ENCODE measurements at places on chromosomes 12 and 14.
A peak's percentile ranks its signal among the peaks of the same experiment; 100 is the strongest.

- no peak for DNase-seq
Measured at GRCh38 chr12:123891011-123891410, 81.6 kb downstream of the CCDC92 start.

GRCh38 chr14:94636744-94637412 lies 24.7 kb downstream of the SERPINA3 start:
- DNase-seq: no peak

DNA sequence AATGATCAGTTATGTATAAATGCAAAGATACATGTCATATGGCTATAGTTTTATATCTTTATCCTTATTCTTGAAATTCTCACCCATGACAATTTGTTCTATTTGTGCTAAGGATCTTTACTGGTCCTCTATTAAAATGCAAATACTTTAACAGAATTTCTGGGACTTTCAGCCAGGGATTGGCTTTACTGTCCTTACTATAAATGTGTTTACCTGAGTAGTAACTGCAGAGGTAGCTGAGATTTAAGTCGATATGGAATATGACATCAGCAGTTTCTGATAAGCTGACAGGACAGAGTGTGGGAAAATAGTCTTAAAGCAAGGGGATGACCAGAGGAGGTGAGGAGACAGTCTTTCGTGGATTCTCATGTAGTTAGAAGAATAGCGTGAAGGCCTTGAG lies 206.4 kb downstream of the DIO2 start:
- no peak for DNase-seq

DNA sequence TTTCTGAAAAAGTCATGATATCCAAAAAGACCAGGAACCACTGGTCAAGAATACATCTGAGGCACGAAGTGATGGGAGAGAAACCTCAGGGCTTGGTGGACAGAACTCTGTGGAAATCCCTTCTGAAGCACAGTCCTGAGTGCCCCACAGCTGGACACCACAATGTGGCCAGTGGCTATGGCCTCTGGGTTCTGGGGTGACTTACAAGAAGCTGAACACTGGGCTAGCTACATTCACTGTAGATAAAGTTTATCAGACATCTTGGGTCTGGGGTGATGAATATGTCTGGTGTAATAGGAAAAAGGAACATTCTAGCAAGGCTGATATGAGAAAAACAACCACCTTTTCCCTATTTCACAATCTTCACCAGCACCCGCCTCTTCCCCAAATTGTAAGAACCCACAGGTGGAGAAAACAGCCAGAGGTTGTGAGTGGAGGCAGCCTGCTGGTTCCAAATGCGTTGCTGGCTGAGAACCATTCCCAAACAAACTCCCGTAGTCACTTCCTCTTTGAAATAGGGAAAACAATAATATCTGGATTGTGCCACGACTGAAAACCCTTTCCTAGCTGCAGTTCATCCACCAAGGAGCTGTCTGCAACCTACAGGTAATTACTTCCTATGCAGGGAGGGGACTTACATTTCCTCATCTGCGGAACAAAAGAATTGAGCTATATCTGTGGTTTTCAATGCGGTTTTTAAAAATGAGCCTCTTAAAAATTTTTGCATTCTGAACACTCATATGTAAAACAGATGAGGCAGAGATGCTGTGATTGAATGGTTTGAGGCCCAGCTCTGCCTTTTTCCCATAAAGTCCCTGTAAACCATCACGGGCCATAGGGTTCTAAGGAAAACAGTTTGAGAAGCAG lies 193.6 kb downstream of the SLC41A2 start:
- DNase-seq: peak; percentile 24

DNA sequence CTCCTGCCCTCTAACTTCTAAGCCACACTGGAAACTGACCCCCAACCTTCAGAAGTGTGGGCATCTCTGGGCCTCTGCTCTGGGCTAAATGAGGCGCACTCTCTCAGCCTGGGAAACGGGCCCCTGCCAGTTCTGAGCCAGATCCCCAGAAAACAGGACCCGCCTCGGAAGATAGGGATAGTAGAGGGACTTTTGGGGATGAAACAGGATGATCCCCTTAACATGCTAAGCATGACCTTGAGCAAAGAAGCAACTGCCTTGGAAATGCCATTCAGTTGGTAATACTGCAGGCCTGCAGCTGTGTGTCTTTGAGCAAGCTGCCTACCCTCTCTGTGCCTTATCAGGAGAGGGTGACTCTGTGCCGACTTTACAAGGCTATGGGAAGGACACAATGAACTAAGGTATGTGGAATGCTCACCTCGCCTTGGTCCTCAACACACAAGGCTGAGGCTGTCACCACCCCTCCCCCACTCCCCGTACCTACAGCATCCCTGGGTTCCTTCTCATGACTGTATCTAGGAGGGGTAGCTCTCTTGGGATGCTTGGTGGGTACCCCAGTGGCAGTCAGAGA lies 54.0 kb downstream of the NCOR2 start:
- DNase-seq: no peak

All from CD4-positive, CD25-positive, alpha-beta regulatory T cell (primary cell).